Hepatocyte (in vitro differentiated cells): ENCODE measurements at places on chromosomes 6 and 20. TPM values are rescaled to one million over a fixed set of nuclear protein-coding genes. Genes with fewer than 3 reads are reported as not detected.

DNA sequence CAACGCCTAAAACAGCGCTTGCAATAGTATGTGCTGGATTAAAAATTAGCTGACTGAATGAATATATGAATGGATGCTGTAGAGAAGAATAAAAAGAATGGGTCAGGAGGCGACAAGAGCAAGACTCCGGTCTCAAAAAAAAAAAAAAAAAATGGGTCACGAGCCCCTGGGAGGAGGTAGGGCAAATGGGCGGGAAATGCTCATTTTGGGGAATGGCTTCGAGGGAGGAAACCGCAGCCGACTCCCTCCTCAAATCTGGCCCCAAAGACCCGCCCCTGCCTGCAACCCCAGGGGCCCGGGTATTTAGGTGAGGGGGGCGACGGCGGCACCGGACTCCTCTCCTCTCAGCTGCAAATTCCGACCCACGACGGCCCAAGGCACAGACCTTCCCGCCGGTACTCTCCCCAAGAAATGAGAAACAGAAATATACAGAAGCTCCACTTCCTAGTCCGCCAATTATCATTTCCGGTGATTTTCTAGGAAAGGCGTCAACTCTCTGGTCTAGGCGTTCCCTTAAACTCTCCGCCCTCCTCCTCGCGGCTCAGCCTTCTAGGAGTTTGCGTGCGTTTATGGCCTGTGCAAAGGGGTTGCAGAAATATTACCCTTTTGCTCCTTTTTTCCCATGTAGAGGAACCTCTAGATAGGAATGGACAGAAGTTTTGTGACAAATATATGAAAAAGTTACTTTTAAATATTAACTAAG is at the start of gene ZNF311:
TSS of gene ZNF311 (minus strand) at position 133 of the 703 bp plus-strand sequence. CDS start 1,361 bp downstream, outside the sequence.
- H3K36me3 ChIP-seq, result no peaks in the 10 kb centered on the region
- peak; percentile 69 for DNase-seq
- H3K4me1 ChIP-seq, result no peaks in the 10 kb centered on the region

The FUT9 gene
- polyA plus RNA-seq, result 0.19 and 0.24 TPM in 2 replicates

GRCh38 chr6:111280445-111280955 is 193.2 kb downstream of the SLC16A10 start:
- DNase-seq, result no peak
- no peaks in the 10 kb centered on the region for H3K36me3 ChIP-seq
- H3K27ac ChIP-seq, result no peak overlapping the region
- peaks cover 24% of the 10 kb centered on the region for H3K4me1 ChIP-seq

GRCh38 chr20:38337561-38338140 is 8.6 kb upstream of the LBP start:
- H3K27ac ChIP-seq, result no peak overlapping the region
- no peak overlapping the region for H3K4me3 ChIP-seq
- H3K27me3 ChIP-seq, result no peaks in the 10 kb centered on the region
- H3K36me3 ChIP-seq, result no peaks in the 10 kb centered on the region
- H3K4me1 ChIP-seq, result peaks cover 6% of the 10 kb centered on the region
- peak; percentile 38 for DNase-seq

DNA sequence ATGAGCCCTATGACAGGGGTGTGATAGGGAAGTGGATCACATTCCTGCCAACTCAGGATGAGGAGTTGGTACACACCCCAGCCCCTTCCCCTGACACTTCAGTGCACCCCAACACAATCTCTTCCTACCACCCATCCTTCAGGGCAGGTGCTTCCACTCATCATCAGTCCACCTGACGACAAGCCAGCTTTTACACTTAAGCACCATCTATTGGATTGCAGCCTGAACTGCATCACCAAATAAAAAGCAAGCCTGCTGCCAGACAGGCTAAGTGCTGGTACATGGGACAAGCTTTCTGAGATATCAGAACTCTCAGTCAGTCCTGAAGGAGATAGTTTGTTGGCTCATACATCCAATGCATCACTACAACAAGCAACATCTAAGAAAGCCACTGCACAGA is 69.0 kb upstream of the TMEM200A start:
- no peaks in the 10 kb centered on the region for H3K4me1 ChIP-seq
- no peaks in the 10 kb centered on the region for H3K27me3 ChIP-seq
- H3K36me3 ChIP-seq, result no peaks in the 10 kb centered on the region
- H3K27ac ChIP-seq, result no peak overlapping the region

The C4B gene
- 78.0 and 80.0 TPM in 2 replicates for polyA plus RNA-seq

DNA sequence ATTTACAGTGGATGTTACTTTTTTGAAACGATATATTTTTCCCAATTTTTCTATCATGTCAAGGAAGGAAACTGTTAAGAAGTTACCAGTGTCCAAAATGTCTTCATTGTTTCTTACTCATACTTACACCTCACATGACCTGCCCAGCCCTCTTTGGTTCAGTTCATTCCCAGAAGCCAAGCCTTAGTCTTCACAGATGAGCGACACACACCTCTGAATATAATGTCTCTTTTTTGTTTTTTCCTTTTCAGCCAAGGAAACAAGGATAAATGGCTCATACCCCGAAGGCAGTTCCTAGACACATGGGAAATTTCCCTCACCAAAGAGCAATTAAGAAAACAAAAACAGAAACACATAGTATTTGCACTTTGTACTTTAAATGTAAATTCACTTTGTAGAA is 225.2 kb downstream of the SMOC2 start:
- no peaks in the 10 kb centered on the region for H3K36me3 ChIP-seq
- peaks cover 3% of the 10 kb centered on the region for H3K27me3 ChIP-seq
- H3K4me1 ChIP-seq, result no peaks in the 10 kb centered on the region
- H3K4me3 ChIP-seq, result no peak overlapping the region
- no peak for DNase-seq
- H3K27ac ChIP-seq, result no peak overlapping the region

The ADTRP gene
- polyA plus RNA-seq, result 3.6 and 4.1 TPM in 2 replicates

The MYLIP gene
- polyA plus RNA-seq, result 85.7 and 86.5 TPM in 2 replicates

The C6orf163 gene
- 0.64 TPM in 2 replicates for polyA plus RNA-seq

The IRF4 gene
- polyA plus RNA-seq, result 0.02 TPM in 1 of 2 replicates, not detected in the other

GRCh38 chr6:166703149-166703710 is 76.2 kb upstream of the RPS6KA2 start:
- no peaks in the 10 kb centered on the region for H3K27me3 ChIP-seq
- no peak for DNase-seq
- H3K4me1 ChIP-seq, result no peaks in the 10 kb centered on the region
- H3K36me3 ChIP-seq, result no peaks in the 10 kb centered on the region
- H3K27ac ChIP-seq, result no peak overlapping the region

The ADGRF1 gene
- polyA plus RNA-seq, result 0.32 and 1.7 TPM in 2 replicates

DNA sequence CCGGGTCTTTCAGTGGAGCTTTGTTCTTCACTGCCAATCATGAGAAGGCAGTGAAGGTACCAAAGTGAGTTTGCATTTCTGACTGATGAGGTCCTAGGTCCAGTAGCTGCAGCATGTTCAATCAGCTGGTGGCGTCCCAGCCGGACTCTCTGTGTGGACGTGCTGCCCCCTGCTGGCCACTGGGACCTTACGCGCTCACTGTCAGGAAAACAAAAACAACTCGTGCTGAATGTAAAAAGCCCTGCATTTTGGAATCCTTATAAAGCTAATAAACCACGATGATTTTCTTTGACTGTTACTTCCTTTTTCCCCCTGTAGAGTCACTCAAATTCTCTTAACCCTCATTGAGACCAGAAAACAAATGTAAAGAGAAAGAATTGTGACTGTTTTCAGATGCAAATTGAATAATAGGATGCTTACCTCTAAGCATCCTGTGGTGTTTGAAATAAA is 4.9 kb upstream of the CD24 start:
- H3K27me3 ChIP-seq, result no peaks in the 10 kb centered on the region
- no peak overlapping the region for H3K4me3 ChIP-seq
- peak; percentile 94 for DNase-seq
- no peaks in the 10 kb centered on the region for H3K36me3 ChIP-seq
- H3K4me1 ChIP-seq, result peaks cover 12% of the 10 kb centered on the region
- H3K27ac ChIP-seq, result no peak overlapping the region

GRCh38 chr6:82408952-82409431 is 45.4 kb downstream of the TPBG start:
- DNase-seq, result no peak
- H3K4me1 ChIP-seq, result no peaks in the 10 kb centered on the region
- no peaks in the 10 kb centered on the region for H3K27me3 ChIP-seq
- no peak overlapping the region for H3K27ac ChIP-seq
- no peak overlapping the region for H3K4me3 ChIP-seq

DNA sequence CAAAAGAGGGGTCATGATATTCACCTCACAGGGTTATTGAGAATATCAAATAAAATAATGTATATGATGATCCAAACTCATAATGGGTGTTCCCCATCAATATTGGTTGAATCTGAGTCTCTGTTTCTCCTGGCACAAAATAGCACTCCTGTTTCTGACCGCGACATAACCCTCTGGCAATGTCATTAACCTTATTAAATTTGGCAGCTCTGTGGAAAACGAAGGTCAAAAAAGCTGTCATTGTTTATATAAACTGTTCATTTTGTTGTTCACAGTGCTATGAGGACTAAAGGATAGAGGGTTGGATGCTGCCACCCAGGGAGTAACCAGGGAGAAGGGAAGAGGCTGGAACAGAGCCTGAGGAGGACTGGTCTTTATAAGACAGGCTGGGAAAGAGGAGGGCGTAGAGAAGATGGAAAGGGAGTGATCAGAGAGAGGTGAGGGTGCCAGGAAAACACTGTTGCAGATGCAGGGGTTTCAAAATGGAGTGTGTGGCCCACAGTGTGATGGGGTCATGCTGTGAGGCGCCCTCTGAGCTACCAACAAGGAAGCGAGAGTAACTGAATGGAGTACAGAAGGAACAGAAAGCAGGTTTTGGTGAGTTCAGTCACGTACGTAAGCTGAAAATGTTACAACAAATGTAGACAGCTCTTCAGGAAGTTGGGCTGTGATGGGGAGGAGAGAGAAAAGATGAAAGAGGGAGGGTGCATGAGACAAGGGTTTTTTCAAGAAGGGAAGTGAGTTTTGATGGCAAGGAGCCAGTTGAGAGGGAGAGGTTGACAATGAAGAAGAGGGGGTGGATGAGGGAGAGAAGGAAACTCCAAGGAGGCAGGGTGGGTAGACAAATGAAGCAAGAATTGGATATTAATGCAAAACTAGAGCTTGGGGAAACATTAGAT is 251.6 kb upstream of the TAB2 start:
- H3K27ac ChIP-seq, result peak overlapping the region; percentile 45
- no peak overlapping the region for H3K4me3 ChIP-seq
- no peaks in the 10 kb centered on the region for H3K36me3 ChIP-seq
- H3K4me1 ChIP-seq, result peaks cover 19% of the 10 kb centered on the region
- DNase-seq, result no peak

- no peak overlapping the region for H3K4me3 ChIP-seq
- H3K27ac ChIP-seq, result peak overlapping the region; percentile 26
- no peaks in the 10 kb centered on the region for H3K36me3 ChIP-seq
- DNase-seq, result peak; percentile 64
These were observed 199.3 kb upstream of the SGK1 start for GRCh38 chr6:134517145-134517658.

GRCh38 chr6:7439228-7439627 is 49.6 kb downstream of the RIOK1 start:
- DNase-seq, result no peak
- H3K4me1 ChIP-seq, result no peaks in the 10 kb centered on the region
- H3K27ac ChIP-seq, result no peak overlapping the region
- no peak overlapping the region for H3K4me3 ChIP-seq
- H3K36me3 ChIP-seq, result no peaks in the 10 kb centered on the region
